SJSA1 (cell line): ENCODE measurements at places on chromosomes 7 and 10.

GRCh38 chr10:95831515-95831914 lies 75.6 kb downstream of the ENTPD1 start:
- DNase-seq = no peak

DNA sequence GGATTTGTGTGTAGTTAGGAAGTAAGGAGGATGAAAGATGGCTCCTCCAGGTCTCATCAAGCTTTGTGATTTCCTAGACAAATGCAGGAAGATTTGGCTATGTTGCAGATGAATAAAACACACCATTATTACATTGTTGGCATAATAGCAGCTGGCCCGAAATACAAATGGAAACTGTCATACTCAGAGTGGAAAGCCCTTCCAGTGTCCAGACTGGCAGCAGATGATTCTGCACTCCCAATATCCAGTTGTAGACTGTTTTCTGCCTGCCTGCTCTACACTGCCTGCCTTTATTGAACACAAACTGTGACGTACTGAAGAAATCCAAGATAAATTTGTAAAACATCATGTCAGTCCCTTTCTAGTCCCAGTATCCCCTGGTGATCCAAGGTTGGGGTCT lies 99.7 kb upstream of the FZD1 start:
- DNase-seq = no peak

DNA sequence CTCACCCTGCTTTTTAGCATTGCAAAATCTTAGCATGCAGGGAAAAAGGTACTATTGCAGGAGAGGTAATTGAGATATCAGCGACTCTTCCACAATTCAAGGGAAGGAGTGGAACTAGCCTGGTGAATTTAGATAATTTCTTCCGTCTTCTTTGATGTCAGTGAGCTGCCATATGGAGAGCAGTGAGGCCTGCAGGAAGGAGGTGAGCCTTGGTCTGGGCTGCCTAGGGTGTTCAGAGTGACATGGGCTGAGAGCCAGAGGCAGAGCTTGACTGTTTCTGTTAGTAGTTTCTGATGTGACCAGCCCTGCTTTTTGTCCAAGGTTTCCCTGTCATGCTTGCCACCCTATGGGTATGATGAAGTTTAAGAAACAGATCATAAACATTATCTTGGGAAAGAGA lies 28.6 kb downstream of the KAT6B start:
- DNase-seq = no peak

GRCh38 chr10:3478153-3478552 lies 305.6 kb upstream of the PITRM1 start:
- DNase-seq = peak; percentile 10

GRCh38 chr7:97006055-97006815 lies 882 bp downstream of the DLX6 start:
- peak; percentile 76 for DNase-seq

DNA sequence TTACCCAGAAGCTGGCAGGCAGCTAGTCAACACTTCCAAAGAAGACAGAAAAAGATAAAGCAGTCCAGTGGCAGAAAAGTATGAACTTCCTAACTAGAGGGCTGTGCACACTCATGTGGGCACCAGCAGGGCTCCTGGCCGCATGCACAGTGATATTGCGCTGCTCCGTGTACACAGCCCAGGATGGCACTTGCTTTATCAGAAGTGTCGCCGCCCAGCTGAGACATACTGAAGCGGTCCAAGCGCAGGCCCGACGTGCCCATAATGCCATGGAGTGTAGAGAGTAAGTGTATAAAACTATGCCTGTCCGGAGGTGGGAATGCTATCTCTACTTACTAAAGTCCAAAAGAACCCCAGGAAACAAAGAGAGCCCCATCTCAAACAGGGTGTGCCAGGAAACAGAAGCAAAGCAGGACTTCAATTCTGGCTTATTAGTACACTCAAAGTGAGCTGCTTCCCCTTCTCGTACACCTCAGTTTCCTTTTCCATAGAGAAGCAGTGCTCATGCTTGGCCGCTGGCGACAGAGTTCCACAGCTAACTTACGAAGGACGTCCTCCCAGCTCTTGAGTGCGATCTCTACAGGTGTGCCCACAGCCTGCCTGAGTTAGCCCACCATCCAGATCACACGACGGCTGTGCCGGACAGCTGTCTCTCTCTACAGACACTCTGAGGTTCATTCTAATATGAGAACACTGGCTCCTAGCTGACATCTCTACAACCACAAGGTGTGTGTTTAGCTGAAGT lies 234.3 kb downstream of the COBL start:
- no peak for DNase-seq

GRCh38 chr10:50325449-50326171 lies 74.3 kb upstream of the ASAH2 start:
- peak; percentile 84 for DNase-seq

GRCh38 chr10:122237331-122237990 lies 33.6 kb upstream of the BTBD16 start:
- DNase-seq = no peak

DNA sequence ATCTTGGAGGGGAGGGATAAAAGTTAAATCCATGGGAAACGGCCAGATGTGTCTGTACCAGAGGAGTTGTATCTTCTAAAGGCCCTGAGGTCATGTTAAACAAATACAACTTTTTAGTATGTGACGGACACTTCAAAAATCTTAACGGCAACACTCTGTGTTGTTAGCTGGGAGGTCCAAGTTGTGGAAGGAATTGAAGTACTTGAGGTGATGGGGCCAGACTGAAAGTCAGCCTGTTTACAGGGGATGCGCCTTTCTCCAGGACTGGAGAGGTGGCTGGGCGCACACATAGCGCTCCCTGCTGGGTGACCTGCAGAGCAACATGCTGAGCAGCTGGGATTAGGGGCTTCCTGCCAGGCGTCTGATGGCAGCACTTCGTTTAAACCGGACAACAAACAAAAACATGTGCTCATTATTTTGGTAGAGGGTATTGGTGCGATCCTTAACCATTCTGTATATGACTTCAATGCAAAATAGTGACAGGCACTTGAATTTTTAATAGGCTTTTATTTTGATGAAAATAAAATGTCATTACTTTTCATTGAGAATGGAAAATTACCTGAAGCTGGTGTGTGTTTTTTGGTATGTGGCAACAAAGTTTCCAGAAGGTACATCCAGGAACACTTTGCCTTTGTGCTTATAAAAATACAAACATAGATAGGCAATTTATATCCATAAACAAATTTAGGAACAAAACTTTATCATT lies 198.2 kb downstream of the MLLT10 start:
- peak; percentile 71 for DNase-seq

DNA sequence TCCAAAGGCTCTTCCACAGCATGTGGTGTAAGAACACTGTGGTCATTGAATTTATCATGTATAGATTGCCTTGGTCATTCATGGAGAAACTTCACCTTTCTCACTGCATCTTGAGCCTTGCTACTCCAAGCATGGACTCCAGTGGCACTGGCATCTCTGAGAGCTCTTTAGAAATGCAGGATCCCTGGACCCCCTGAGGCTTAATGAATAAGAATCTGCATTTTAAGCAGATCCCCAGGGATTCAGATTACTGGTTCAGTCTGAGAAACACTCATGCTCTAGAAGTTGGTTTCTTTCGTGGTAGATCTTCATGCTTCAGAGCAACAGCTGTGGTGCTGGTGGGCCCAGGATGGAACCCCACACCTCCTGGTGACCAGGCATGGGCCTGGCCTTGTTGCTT lies 63.2 kb downstream of the CFAP58 start:
- no peak for DNase-seq

DNA sequence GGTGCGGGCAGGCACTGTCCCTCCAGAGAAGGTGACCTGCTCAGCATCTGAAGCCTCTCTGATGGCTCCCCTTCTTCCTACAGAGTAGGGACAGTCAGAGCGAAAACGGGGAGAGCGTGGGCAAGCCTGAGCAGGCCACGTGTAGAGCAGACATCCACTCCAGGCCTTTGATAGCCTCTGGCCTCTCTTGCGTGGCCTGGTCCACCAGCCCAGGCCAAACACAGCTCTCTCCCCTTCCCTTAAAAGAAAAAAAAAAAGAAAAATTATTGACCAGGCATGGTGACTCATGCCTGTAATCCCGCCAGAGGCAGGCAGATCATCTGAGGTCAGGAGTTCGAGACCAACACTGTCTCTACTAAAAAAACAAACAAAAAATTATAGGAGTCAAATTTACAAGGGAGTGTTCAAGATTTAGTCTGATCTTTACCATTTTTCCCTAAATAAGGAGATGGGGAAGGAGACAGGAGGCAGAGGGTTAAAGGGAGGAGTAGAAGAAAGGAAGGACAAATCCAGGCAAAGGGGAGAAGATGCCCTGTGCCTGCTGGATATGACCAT lies 84.8 kb downstream of the PLXNA4 start:
- DNase-seq = no peak

GRCh38 chr7:45566961-45567360 lies 7.2 kb upstream of the ADCY1 start:
- DNase-seq = no peak
